ENCODE measurements at places on chromosomes 3 and 15.

DNA sequence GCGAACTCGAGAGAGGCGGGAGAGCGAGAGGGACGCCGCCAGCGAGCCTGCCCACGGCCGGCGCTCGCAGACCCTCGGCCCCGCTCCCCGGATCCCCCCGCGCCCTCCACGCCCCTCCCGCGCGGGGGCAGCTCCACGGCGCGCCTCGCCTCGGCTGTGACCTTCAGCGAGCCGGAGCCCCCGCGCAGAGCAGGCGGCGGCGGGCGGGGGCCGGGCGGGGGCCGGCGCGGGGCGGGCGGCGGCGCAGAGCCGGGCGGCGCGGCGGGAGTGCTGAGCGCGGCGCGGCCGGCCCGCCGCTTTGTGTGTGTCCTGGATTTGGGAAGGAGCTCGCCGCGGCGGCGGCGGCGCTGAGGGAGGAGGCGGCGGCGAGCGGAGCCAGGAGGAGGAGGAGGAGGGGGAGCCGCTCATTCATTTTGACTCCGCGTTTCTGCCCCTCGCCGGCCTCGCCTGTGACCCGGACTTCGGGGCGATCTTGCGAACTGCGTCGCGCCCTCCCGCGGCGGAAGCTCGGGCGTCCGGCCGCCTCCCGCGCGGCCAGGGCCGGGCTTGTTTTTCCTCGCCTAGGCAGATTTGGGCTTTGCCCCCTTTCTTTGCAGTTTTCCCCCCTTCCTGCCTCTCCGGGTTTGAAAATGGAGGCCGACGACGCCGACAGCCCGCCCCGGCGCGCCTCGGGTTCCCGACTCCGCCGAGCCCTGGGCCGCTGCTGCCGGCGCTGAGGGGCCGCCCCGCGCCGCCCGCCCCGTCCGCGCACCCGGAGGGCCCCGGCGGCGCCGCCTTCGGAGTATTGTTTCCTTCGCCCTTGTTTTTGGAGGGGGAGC is 524 bp downstream of the IGF1R start:
- peak; percentile 26 for DNase-seq

- no peak for DNase-seq
These were observed 117.7 kb downstream of the DNAJB8 start for GRCh38 chr3:128348805-128349531.

DNA sequence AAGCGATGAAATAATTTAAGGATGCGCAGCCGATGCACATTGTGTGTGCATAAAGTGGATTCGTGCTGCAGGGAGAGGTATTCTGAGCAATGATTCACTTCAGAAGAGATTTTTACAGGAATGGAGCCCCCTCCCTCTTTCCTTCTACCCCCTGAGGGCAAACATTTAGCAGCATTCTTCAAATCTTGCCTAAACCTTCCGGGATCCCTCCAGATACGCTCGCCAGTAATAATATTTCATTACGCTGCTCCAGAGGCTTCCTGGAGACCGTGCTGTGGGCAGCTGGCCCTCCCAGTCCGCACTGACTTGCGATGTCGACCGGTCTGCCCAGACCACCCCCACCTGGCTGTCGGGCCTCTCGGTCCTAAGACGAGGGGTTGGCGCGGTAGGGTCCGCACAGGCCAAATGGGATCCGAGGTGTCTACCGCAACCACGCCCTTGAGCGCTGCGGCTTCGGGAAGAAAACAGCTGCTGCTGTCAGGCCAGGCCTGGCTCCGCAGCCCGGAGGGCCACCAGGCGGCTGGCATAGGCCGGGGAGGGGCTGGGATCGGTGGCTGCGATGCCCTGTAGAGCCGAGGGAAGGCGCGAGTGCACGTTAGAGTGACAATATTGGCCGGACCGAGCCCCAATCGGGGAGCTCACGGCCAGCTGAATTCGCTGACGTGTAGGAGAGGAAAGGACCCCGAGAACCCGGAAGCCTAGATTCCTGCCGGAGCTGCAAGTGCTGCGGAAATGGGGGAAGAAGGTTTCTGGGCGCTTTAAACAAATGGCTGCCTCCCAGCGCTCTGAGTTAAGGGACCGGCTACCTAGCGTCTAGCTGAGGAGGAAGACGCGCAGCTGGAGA is 14.3 kb downstream of the ZIC4 start:
- DNase-seq, result no peak

DNA sequence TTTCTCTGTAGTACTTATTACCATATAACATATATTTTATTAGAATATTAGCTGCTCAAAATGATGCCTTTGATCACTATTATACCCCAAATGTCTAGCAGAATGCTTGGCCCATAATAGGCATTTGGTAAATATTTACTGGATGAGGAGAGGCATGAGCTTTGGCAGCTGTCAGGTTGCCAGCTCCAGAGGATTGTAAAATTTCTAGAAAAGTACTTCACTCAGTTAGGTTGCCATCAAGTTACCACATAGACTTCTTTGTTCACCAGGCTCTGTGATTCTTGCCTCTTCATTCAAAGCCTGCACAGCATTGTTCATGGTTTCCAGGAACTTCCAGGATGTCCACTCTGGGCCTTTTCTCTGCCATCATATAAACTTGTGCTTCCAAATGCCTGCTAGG is 582.8 kb downstream of the PDCD6IP start:
- DNase-seq, result no peak

GRCh38 chr3:157785102-157785826 is 282.0 kb upstream of the VEPH1 start:
- DNase-seq, result peak; percentile 95

DNA sequence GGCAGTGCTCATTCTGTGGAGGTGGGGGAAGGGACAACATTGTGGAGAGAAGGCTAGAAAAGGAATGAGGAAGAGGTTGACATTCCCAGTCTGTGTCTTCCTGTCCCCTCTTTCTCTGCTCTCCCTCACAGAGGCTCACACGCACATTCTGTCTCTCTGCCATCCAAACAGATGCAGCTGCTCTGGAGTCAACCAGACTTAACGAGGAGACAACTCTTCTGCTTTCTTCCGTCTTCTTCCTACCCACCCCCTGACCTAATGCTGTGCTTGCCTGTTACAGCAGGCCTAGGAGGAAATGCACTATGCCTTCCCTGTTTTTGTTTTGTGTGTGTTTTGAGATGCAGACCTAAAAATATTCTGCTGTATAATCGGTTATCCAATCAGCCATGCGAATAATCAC is 121.9 kb downstream of the CACNA1D start:
- DNase-seq, result no peak

GRCh38 chr3:176919836-176920765 is 277.2 kb downstream of the TBL1XR1 start:
- DNase-seq, result peak; percentile 86

- DNase-seq, result peak; percentile 88
These were observed 88.5 kb upstream of the PFN2 start for GRCh38 chr3:150059241-150059640.

GRCh38 chr15:39403640-39404117 is 177.2 kb upstream of the THBS1 start:
- peak; percentile 85 for DNase-seq

- DNase-seq, result no peak
These were observed 92.8 kb upstream of the GALNT15 start for GRCh38 chr3:16081661-16082060.
